ENCODE measurements at places on chromosomes 3 and 15.

DNA sequence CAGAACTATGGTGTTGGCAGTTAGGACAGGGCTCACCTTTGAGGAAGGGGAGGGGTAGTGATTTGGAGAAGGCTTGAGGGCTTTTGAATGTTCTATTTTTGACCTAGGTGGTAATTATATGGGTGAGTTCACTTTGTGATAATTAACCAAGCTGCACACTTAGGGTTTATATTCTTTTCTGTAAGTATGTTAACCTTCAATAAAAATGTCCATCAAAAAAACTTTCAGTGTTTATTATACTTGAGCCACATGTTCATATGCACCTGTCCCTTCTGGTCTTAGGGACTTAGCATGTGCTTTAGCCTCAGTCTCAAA lies 28.4 kb downstream of the PDE8A start:
- no peak for ATAC-seq

DNA sequence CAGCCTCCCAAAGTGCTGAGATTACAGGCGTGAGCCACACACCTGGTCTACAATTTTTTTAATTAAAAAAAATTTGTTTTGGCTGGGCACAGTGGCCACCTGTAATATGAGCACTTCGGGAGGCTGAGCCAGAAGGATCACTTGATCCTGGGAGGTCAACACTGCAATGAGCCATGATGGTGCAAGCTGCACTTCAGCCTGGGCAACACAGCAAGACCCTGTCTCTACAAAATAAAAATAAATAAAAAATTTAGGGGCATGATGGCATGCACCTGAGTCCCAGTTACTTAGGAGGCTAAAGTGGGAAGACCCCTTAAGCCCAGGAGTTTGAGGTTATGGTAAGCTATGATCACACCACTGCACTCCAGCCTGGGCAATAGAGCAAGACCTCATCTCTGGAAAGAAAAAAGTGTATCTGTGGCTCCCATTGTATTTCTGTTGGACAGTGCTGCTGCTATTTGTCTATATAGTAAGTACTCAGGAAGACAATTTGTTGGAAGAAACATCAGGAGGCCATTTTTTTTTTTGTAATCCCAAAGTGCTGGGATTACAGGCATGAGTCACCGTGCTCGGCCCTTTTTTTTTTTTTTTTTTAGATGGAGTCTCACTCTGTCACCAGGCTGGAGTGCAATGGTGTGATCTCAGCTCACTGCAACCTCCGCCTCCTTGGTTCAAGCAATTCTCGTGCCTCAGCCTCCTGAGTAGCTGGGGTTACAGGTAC lies 27.5 kb upstream of the SH3BP5 start:
- no peak for ATAC-seq

DNA sequence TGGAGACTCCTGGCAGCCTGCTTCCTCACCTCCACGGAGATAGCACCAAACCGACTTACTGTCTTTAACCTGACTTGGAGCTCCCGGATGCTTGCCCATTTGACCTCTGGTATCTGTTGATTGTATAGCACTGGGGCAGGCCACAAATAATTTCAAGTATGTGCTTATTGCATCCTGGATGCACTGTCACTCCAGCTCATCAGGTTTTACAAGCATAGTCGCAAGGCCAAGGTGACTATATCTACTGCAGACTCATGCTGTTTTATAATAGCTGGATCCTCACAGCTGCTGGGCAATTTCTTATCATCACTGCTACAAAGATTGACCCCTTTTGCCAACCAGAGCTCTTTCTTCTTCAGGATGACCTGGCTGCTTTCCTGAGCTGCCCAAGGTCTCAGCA lies 45.6 kb downstream of the PEX5L start:
- no peak for ATAC-seq

- peak; percentile 6 for ATAC-seq
Observed at GRCh38 chr15:89335298-89336041, 846 bp upstream of the POLG start.

GRCh38 chr3:128076483-128077201 lies 24.4 kb downstream of the SEC61A1 start:
- ATAC-seq: peak; percentile 10

DNA sequence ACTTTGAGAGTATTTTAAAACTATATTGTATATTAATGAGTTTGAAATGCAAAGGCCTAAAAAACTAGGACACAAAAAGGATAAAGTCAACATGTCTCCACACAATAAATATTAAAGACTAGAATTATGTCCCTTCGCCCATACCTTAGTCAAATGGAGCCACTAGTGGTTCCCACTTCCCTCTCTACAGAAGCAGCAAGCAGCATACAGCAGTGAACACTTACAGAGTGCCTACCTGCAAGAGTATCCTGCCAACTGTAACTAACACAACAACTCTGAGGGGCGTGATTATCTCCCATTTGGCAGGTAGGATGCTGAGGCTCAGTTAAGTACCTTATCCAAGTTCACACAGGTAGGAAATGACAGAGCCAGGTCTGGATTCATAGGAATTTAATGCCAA lies 17.2 kb downstream of the DYNC1LI1 start:
- no peak for ATAC-seq

GRCh38 chr15:64454282-64454681 lies 6.1 kb upstream of the ZNF609 start:
- ATAC-seq: no peak

GRCh38 chr15:99605990-99606389 lies 40.2 kb downstream of the MEF2A start:
- ATAC-seq: peak; percentile 65

DNA sequence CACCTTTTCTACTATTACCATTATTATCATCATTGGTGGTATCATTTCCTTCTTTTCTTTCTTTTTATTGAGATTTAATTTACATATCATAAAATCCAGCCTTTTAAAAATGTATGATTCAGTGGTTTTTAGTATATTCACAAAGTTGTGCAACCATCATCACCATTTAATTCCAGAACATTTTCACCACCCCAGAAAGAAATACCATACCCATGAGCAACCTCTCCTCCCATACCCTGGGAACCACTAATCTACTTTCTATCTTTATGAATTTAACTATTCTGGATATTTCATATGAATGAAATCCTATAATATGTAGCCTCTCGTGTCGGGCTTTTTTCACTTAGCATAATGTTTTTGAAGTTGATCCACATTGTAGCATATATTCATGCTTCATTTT lies 29.1 kb downstream of the AAGAB start:
- ATAC-seq: no peak

- no peak for ATAC-seq
Observed at GRCh38 chr15:92683511-92683834, 27.9 kb upstream of the FAM174B start.

DNA sequence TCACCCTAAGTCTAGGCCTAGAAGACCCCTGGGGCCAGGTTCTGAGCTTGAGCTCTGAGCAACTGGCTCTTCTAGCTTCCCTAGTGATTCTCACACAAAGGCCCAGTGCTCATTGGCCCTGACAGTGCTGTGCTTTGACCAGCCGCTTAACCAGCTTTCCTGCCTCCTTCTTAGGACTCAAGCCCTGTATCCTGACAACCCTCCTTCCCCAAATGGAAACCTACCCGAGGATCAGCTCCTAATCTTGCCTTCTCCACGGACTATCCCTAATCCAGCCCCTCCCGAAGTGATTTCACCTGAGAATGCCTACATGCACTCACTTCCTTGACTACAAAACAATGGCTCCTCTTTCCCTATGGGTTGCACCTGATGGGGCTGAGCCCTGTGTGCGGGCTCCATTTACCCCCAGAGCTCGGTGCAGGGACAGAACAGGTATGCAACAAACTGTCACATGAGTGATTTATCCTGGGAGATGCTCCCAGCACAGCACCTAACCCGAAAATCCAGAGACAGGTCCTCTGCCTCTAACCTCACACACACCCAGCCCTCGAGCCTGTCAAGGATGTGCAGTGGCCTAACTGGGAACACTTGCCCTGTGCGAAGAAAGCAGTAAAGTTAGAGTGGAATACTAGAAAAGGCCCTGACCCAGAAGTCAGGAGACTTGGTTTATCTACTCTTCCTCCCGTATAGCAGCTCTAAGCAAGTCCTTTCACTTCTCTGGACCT lies 2.3 kb downstream of the MEGF11 start:
- no peak for ATAC-seq

DNA sequence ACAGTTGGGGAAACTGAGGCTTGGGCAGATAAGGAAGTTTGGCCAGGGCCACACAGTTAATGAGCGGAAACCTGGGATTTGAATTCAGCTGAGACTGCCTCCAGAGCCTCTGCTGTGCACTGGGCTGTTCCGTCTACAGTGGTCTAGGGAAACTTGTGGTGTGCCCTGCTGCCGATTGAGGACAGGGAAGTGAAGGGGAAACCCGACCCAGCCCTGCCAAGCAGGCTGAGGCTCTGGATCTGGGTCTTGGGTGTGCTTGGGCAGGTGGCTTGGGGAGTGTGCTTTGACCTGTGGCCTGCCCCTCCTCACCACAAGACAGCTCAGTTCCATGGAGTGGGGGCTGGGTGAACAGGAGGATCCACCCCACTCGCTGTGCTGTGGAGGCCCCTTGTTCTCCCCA lies 17.6 kb downstream of the NISCH start:
- ATAC-seq: no peak

DNA sequence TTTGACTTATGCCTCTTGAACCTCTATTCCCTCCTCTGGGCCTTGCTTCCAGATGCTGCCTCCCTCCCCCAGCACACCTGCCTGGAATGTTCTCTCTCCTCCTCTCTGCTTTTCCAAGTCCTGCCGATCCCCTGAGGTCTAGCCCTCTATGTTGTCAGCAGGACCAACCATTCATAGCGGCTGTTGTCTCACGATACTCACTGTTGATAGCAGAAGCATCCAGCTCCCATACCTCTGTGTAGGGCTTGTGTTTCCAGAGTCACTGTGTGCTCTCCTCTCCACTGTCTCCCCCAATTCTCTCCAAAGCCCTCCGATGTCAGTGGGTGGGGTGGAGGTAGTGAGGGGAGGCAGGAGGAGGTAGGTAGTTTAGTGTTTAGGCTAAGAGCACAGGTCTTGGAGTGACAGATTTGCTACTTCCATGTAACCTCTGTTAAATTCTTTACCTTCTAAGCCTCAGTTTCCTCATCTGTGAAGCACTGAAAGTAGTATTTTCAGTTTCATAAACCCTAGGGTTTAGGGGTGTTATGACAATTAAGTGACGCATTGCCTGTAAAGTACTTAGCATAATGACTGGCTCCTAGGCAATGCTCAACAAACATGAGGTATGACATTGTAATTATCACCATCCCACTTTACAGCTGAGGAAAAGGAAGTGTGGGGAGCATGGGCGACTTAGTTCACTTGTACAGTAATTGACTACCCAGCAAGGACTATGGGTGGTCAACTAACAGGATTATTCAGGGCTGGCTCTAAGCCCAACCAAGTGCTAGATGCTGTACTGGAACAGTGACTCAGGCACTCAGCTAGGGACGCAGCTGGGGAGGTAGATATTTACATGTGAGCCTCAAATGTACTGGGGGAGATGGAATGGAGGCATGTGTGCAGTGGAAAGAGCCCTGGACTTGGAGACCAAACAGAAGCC lies 122.8 kb downstream of the CACNA1D start:
- peak; percentile 64 for ATAC-seq

- ATAC-seq: no peak
Observed at GRCh38 chr15:67508407-67508806, 12.5 kb upstream of the C15orf61 start.

DNA sequence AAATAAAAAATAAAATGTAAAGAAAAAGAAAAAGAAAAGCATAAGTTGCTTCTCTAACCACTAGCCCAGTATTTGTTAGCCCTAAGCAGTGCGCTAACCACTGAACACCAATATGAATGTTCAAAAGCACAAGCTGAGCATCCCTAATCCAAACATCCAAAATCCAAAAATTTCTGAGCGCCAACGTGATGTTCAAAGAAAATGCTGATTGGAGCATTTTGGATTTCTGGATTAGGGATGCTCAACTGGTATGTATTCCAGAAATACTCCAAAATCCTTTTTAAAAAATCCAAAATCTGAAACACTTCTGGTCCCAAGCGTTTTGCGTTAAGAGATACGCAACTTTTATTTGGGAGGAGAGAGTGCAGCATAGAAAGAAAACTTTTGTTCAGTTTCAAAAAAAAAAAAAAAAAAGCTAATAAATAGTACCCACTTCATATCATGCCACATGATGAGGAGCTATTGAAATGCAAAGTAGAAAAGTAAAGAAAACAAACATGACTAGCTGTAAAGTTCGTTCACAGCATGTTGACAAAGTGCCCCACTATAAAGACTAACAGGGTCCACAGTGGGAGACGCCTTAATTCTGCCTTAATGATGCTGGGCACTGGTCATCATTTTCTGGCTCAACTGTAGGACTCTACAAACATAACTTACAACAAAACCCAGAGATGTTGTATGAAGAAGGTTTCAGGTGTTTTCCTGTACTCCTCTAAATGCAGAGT lies 32.4 kb downstream of the EDC3 start:
- ATAC-seq: no peak

DNA sequence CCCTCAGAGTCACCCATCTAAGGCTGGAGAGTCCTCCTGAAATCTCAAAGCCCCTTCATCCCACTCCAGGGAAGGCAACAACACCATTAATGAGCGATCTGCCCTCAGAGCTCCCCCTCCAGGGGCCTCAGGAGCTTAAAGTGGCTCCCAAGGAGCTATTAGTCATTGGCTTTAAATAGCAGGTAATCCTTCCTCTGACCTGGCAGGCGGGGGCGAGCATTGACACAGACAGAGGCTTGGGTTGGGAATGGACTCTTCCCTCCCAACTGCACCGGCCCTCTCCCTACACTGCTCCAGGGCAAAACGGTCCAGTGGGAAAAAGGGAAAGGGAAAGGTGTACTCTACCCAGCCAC lies 1.4 kb downstream of the MFGE8 start:
- no peak for ATAC-seq

- no peak for ATAC-seq
Observed at GRCh38 chr3:30156586-30157498, 449.6 kb upstream of the TGFBR2 start.

DNA sequence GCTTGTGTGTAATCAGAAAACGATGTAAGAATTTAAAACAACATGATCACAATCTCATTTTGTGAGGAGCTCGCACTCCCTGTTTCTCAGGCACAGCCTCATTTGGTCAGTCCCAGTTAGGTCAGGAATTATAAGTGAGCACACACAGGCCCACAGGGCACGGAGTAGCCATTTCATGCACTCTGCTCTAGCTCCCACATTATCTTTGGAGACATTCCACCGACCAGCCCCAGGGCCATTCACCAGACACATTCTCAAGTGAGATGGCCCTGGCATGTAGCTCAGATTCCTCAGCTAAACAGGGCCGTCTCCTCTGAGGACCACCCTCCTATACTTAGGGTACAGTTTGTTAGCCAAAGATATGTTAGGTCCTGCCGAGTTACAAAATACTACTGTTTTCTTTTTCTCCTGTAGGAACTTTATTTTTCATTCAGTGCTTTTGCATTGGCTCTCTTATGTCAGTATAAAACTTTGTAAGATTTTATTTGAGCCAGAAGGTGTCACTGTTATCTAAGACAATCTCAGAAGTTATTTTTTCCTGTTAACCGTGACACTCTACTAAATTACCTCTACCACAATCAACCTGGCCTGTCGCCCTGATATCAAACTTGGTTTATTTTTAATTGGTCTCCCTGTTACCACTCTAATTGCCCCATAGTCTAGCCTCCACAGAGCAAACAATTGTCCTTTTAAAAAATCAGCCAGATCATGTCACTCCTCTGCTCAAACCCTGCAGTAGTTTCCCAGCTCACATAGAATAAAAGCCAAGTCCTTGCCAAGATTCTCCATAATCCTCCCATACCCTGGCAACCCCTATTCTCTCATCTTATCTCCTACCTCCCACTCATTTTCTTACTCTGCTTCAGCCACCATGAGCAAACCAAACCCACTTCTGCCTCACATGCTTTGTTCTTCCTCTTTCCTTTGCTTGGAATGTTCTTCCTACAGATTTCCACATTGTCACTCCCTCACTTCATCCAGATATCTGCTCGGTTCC lies 105.7 kb downstream of the PPP2R3A start:
- no peak for ATAC-seq
